ENCODE measurements at places on chromosomes 16 and 17.

GRCh38 chr17:75685499-75685898, 18.4 kb downstream of the SAP30BP start:
- no peak for DNase-seq

DNA sequence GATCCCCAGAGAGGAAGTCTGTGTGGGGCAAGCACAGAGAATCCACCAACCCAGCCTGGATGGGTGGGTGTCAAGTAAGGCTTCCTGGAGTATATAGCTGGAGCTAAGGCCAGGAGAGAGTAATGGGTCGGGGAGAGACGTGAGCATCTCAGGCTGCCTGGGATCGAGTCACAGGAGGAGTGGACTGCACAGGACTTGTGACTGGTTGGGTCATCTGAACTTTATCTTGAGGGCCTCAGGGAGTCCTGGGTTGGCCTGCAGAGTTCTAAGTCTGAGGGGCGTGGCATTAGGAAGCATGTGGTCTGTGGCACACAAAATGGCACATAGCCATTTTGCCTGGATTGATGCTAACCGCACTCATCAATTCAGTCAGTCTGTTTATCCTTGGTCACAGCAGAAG, 1.5 kb downstream of the PLA2G15 start:
- no peak for DNase-seq

- no peak for DNase-seq
Measured at GRCh38 chr16:65196420-65197075, 74.7 kb upstream of the CDH11 start.

DNA sequence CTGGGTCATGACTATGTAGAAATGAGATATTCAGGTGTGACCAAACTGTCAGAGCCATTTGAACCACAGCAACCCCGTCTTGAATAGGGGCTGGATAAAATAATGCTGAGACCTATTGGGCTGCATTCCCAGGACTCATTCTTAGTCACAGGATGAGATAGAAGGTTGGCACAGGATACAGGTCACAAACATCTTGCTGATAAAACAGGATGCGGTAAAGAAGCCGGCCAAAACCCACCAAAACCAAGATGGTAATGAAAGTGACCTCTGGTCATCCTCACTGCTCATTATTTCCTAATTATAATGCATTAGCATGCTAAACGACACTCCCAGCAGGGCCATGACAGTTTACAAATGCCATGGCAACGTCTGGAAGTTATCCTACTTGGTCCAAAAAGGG, 545.5 kb downstream of the TMEM114 start:
- DNase-seq, result no peak

GRCh38 chr17:74599023-74599399, 6.9 kb upstream of the CD300LD start:
- DNase-seq, result no peak

- no peak for DNase-seq
Measured at GRCh38 chr17:39955726-39956225, 7.0 kb upstream of the GSDMA start.

- DNase-seq, result no peak
Measured at GRCh38 chr17:65743308-65743655, 181.8 kb upstream of the AXIN2 start.

- no peak for DNase-seq
Measured at GRCh38 chr16:87254296-87254695, 62.9 kb downstream of the C16orf95 start.

GRCh38 chr17:60107526-60108257, 29.0 kb upstream of the HEATR6 start:
- no peak for DNase-seq

GRCh38 chr16:87800497-87800896, 34.7 kb upstream of the KLHDC4 start:
- DNase-seq, result no peak

DNA sequence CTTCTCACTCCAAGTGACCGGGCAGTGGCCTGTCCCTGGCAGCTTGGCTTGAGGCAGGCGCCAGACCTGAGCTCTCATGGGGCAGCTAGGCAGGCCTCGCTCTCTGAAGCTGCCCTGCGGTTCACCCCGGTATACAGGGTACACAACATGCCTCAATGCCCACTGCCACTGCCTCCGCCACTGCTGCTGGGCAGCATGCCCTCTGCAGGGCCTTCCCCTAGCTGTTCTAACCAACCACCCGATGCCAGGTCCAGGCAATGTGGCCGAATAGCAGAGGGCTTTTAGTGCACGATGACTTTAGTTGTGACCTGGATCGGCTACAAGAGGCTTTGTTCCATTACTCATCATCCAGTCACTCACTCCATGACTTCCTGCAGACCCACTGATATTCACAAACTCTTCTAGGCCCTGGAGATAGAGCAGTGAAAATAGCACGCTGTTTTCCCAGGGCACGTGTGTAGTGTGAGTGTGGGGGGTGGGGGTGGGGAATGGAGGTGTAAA, 19.7 kb downstream of the CDC42EP4 start:
- DNase-seq, result no peak

DNA sequence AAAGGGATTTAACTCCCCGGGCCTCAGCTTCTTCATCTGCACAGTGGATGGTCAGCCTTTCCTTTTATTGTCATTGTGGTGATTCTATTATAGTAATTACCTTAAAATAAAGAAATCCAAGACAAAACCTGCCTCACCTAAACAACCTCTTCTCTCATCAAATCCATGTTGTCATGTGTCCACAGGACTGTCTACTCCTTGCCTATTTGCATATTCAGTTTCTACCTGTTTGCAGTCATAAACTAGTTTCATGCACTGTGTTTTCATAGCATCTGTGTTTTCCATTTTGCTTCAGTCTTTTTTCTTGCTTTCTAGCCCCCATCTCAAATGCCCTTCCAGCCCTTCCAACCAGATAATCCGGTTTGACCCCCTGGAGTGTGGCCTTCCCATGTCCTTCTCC, 44.3 kb upstream of the CPNE2 start:
- DNase-seq, result no peak

GRCh38 chr16:84683691-84684591, 15.9 kb upstream of the USP10 start:
- no peak for DNase-seq

DNA sequence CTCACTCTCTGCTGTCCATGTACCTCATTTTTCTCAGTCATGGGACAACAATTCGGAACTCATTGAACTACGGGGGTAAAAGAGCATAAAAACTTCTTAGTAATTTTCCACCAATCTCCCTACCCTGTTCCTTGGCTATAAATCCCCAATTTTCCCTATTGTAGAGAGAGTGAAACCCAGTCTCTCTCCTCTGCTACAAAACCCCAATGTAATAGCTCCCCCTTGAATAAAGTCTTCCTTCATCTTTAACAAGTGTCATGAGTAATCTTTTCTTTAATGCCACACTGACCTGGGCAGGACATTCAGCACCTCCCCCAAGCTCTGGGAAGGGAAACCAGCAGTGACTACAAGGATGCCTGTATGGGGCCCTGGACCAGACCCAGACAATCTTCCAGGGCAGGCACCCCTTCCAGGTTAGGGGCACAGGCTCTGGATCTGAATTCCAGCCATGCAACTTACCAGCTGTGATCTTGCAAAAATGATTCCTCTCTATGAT, 10.2 kb upstream of the EIF1 start:
- no peak for DNase-seq

GRCh38 chr16:22663389-22664064, 150.4 kb upstream of the HS3ST2 start:
- DNase-seq, result no peak

- DNase-seq, result no peak
Measured at GRCh38 chr17:49691086-49691676, 13.3 kb upstream of the SPOP start.

DNA sequence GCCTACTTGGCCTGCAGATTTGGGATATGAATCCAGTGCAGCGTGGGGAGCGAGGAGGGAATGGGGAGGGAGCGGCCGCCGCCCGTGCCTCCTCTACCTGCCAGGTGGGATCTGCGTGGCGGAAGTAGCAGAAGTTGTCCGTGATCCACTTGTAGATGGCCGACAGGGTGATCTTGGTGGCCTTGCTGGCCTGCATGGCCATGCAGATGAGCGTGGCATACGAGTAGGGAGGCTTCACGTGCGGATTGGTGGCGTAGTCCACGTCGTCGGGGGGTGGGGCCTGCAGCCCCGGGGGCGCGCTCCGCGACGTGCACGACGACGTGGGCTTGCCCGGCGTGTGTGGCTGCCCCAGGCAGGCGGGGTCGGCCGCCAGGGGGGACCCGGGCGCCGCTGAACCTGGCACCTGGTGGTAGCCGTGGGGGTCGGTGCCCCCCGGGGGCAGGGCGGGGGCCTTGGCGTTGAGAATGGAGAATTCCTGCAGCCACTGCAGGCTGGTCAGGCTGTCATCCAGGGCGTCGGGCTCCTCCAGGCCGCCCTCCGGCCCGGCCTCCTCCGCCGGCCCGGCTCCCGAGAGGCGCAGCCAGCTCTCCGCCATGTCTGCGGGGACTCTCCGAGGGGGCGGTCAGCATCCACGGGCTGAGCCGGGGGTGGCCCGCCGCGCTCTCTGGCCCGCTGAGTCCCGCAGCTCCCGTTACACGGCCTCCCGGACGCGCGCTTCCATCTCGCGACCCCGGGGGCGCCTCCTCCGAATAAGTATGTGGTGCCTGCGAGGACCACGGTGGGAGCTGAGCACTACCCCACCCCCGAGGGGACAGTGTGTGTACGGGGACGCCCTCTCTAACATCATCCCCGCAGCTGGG, 1.0 kb downstream of the FOXJ1 start:
- DNase-seq, result peak; percentile 19

DNA sequence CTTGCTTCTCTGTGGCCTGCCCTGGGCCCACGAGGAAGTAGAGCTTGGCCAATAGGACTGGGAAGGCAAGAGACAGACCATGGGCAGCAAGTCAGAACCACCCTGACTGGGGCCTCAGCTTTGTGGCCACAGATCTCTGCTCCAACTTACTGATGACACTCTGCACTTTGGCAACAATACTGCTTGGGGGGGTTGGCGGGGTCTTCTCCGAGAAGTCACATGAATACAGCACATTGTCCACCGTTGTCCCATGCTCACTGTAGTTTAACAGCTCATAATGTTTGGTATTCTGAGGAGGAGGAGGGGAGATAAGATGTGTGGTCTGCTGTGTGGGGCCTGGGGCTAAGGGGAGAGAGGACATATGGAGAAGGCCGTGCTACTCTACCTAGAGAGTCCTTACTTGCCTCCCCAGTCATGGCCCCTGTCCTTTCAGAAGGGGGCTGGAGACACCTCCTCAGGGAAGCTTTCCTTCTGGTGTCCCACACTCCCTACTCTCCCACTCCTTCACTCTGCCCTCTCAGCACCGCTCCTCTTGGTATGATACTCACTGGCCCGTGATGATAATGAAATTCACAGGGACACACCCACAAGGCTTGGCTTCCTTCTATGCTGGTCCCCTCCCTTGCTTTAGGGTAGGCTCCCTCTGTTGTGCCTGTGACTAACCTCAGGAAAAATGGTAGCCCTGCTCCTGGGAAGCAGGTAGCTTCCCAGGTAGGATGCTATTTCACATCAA, 4.0 kb upstream of the DHRS13 start:
- no peak for DNase-seq

GRCh38 chr17:32833076-32833475, 43.8 kb downstream of the MYO1D start:
- no peak for DNase-seq

GRCh38 chr16:53159781-53160436, 105.1 kb downstream of the CHD9 start:
- DNase-seq, result peak; percentile 24

- DNase-seq, result no peak
Measured at GRCh38 chr16:7209598-7209997, 123.0 kb upstream of the RBFOX1 start.

DNA sequence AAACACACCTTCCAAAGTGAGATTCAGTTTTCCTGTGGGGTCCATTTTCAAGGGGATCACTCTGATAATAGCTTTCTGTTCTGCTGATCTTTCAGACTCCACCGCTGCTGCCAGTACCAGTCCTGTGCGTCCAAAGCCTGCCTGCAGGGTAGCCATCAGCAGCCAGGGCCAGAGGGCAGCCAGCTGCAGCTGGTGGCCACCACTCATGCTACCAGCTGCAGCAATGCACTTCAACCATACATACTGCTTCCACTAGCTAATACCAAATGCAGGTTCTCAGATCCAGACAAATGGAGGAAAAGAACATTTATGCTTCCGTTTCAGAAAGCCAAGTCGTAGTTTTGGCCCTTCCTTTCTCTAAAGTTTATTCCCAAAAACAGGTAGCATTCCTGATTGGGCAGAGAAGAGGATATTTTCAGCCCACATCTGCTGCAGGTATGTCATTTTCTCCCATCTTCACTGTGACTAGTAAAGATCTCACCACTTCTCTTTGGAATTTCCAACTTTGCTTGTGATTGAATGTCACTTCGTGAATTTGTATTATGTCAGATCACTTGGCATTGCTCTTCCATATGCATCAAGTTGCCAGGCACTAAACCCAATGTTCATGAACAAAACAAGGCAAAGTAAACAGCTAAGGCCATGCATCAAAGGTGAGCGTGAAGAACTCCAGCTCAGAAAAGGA, 1.8 kb downstream of the RNF43 start:
- DNase-seq, result no peak

GRCh38 chr17:32584792-32585191, 98.0 kb downstream of the CDK5R1 start:
- DNase-seq, result no peak

- no peak for DNase-seq
Measured at GRCh38 chr17:80636361-80637018, 91.9 kb downstream of the RPTOR start.

- DNase-seq, result peak; percentile 29
Measured at GRCh38 chr16:50025537-50025931, 509 bp downstream of the CNEP1R1 start.

- DNase-seq, result no peak
Measured at GRCh38 chr17:77618173-77618572, 340.3 kb upstream of the TNRC6C start.

- DNase-seq, result no peak
Measured at GRCh38 chr17:51154176-51154575, 817 bp downstream of the NME1 start.

DNA sequence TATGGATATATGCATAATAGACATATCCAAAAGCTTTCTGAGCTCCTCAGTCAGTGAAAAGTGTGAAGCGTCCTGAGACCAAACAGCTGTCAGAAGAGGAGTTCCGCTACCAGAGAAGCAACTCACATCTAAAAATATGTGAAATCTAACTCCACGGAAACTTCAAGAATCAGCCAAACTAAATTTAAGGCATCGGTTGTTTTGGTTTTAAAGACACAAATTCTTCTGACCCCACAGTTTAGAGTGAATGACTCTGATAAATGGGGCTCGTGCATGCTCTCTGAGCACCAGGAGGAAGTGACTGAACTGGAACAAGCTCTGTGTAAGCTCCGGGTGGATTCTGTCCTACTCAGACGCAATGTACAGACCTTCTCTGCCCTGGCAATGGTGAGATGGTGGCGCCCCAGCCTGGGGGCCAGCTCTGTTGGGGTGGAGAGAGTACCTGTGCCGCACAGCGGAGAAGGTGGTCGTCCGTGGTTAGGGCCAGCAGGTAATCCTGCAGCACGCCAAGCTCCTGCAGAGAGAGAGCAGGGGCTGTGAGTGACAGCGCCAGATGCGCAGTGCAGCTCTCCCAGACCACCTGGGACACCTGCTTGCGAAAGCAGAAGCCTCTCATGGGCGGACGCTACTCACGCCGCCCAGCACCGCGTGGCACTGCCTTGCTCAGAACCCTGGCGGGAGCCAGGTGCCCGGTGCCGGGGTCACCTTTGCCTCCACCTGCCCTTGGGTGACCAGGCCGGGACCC, 44.4 kb upstream of the ATP2A3 start:
- DNase-seq, result no peak
